Activated T-cell treated with anti-CD3 and anti-CD28 coated beads, Interleukin-2, amount 50 U/mL, for 24 hours (primary cell): ENCODE measurements at places on chromosomes 2 and 18.

GRCh38 chr2:25701801-25702200, 28.4 kb upstream of the DTNB start:
- H3K36me3 ChIP-seq = no peaks in the 10 kb centered on the region
- H3K27me3 ChIP-seq = no peaks in the 10 kb centered on the region
- peaks cover 4% of the 10 kb centered on the region for H3K4me1 ChIP-seq
- no peak overlapping the region for H3K4me3 ChIP-seq
- DNase-seq = no peak
- no peak overlapping the region for H3K27ac ChIP-seq

- peaks cover 42% of the 10 kb centered on the region for H3K27me3 ChIP-seq
- H3K4me1 ChIP-seq = peaks cover 13% of the 10 kb centered on the region
- H3K4me3 ChIP-seq = no peak overlapping the region
- no peak for DNase-seq
Measured at GRCh38 chr2:128732976-128733431, 414.3 kb upstream of the HS6ST1 start.

GRCh38 chr2:235669269-235669831, 175.5 kb downstream of the AGAP1 start:
- DNase-seq = peak; percentile 56
- H3K27me3 ChIP-seq = peaks cover 69% of the 10 kb centered on the region
- peak overlapping the region; percentile 23 for H3K4me3 ChIP-seq
- H3K4me1 ChIP-seq = peaks cover 7% of the 10 kb centered on the region
- H3K27ac ChIP-seq = no peak overlapping the region

GRCh38 chr2:12284037-12284436, 432.7 kb upstream of the TRIB2 start:
- no peaks in the 10 kb centered on the region for H3K36me3 ChIP-seq
- H3K4me3 ChIP-seq = no peak overlapping the region
- H3K4me1 ChIP-seq = peaks cover 31% of the 10 kb centered on the region
- H3K27me3 ChIP-seq = peaks cover 15% of the 10 kb centered on the region

- peaks cover 2% of the 10 kb centered on the region for H3K27me3 ChIP-seq
- DNase-seq = no peak
- H3K27ac ChIP-seq = no peak overlapping the region
- H3K36me3 ChIP-seq = no peaks in the 10 kb centered on the region
- H3K4me1 ChIP-seq = no peaks in the 10 kb centered on the region
Measured at GRCh38 chr2:222969491-222969890, 82.5 kb upstream of the KCNE4 start.

- H3K36me3 ChIP-seq = no peaks in the 10 kb centered on the region
- H3K4me1 ChIP-seq = no peaks in the 10 kb centered on the region
- H3K27me3 ChIP-seq = peaks cover 65% of the 10 kb centered on the region
- no peak overlapping the region for H3K4me3 ChIP-seq
- no peak for DNase-seq
Measured at GRCh38 chr2:222677981-222678380, 6.5 kb downstream of the MOGAT1 start.

DNA sequence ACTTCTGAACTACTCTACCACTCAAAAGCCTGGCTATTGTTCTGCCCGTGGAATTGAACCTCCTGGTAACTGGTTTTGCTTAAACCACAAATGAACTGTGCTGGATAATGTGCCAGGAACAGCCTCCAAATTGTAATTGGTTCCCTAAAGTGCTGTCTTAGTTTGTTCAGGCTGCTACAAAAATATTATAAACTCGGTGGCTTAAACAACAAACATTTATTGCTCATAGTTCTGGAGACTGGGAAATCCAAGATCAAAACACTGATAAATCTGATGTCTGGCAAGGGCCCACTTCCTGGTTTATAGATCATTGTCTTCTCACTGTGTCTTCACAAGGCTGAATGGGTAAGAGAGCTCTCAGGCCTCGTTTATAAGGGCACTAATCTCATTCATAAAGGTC, 149.2 kb upstream of the NCKAP5 start:
- H3K4me1 ChIP-seq = no peaks in the 10 kb centered on the region
- no peaks in the 10 kb centered on the region for H3K36me3 ChIP-seq
- peaks cover 4% of the 10 kb centered on the region for H3K27me3 ChIP-seq
- no peak overlapping the region for H3K27ac ChIP-seq

DNA sequence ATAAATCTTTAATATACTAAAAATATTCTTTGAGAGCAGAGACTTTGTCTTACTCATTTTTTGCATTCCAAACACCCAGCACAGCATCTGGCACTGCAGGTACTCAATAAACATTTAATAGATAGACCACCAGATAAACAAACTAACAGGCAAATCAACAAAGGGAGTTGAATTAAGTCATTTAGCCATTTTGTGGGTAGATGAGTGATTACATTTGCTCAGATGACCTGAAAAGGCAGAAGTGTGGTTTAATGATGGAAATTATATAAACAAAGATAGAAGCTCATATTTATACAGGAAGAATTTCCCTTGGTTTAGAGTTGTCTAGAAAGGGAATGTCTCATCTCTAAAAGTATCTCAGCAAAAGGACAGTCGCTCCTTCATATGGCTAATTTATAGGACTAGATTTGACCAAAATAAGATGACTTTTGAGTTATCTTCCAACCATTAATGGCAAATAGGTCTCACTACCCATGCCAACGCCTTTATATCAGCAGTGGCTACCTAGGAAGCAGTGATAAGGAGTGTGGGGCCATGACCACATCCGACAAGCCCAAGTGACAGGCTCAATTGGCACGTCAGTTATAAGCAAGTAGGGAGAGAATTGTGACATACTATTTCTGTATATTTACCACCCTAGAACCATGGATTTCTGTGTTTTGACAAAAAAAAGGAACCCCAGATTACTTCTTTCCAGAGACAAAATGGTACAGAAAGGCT, 173.5 kb downstream of the ATAD2B start:
- H3K4me1 ChIP-seq = peaks cover 11% of the 10 kb centered on the region
- H3K27ac ChIP-seq = no peak overlapping the region
- no peaks in the 10 kb centered on the region for H3K27me3 ChIP-seq
- no peak overlapping the region for H3K4me3 ChIP-seq
- H3K36me3 ChIP-seq = peaks cover 90% of the 10 kb centered on the region

DNA sequence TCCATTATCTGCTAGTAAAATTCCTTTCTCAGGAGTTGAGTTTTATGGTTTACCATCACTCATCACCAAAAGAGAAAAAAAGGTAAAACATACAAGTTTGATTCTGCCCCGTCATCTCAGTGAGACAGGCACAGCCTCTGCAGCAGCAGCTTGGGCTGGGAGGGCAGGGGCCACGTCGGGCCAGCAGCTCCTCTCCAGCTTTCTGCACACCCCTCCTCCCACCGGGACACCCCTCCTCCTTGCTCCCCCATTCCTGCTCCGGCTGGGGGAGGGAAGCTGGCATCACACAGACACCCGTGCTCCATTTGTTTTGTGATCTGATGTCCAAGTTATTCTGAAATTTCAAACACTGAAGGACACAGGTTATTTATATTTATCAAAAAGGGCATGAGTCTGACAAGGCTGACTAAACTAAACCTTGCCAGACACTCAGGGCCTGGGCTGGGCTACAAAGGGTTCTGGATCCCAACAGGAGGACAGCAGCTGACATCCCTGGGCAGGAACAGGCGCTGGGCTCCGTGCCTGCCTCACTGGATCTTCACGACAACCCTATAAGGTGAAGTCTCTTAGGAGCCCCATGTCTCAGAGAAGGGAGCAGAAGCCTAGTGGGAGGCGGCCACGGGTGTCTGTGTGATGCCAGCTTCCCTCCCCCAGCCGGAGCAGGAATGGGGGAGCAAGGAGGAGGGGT, 71.4 kb downstream of the HDAC4 start:
- no peak overlapping the region for H3K4me3 ChIP-seq
- H3K36me3 ChIP-seq = peaks cover 5% of the 10 kb centered on the region
- no peak for DNase-seq
- H3K4me1 ChIP-seq = peaks cover 56% of the 10 kb centered on the region
- no peaks in the 10 kb centered on the region for H3K27me3 ChIP-seq

DNA sequence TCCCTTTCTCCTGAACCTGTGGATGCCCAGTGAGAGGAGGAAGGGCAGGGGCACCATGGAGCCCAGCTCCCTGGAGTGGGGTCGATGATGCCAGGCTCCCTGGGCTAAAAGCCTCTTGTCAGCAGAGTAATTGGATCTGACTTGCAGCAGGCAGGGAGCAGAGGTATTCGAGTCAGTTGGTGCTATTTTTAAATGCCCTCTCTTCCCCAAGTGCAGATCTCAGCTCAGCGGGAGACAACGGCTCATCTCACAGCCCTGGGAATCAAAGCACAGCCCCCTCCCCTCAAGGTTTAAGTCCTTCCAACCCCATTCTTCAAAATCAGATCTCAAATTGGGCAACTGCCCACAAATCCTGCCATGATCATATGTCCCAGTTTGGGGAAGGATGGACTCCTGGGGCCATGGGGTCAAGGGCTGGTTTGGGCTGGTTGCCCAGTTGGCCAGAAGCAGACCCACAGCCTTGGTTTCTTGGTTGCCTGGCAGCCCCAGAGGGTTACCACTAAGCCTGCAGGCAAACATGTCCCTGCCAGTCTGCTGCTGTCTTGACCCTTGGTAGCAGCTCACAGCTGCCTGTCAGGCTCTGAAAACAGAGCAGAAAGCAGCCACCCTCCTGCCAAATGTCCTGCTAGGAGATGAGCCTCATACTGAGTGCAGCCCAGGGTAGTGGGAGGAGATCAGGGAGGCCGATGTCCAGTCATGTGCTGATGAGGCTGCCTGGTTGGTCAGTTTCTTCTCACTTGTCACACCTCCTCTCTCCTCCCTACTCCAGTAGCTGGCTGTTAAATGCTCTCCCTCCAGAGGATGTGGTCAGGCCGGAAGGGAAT, 244.9 kb downstream of the LOXHD1 start:
- H3K27ac ChIP-seq = no peak overlapping the region
- H3K4me3 ChIP-seq = no peak overlapping the region
- no peaks in the 10 kb centered on the region for H3K27me3 ChIP-seq
- H3K36me3 ChIP-seq = no peaks in the 10 kb centered on the region

GRCh38 chr2:155404433-155405002, 706.0 kb downstream of the KCNJ3 start:
- H3K27me3 ChIP-seq = no peaks in the 10 kb centered on the region
- H3K36me3 ChIP-seq = no peaks in the 10 kb centered on the region
- no peaks in the 10 kb centered on the region for H3K4me1 ChIP-seq
- H3K27ac ChIP-seq = no peak overlapping the region
- H3K4me3 ChIP-seq = no peak overlapping the region

- H3K27ac ChIP-seq = no peak overlapping the region
- H3K27me3 ChIP-seq = no peaks in the 10 kb centered on the region
- no peak for DNase-seq
- H3K36me3 ChIP-seq = no peaks in the 10 kb centered on the region
- H3K4me1 ChIP-seq = no peaks in the 10 kb centered on the region
Measured at GRCh38 chr18:39752351-39752750, 2186.8 kb upstream of the CELF4 start.

DNA sequence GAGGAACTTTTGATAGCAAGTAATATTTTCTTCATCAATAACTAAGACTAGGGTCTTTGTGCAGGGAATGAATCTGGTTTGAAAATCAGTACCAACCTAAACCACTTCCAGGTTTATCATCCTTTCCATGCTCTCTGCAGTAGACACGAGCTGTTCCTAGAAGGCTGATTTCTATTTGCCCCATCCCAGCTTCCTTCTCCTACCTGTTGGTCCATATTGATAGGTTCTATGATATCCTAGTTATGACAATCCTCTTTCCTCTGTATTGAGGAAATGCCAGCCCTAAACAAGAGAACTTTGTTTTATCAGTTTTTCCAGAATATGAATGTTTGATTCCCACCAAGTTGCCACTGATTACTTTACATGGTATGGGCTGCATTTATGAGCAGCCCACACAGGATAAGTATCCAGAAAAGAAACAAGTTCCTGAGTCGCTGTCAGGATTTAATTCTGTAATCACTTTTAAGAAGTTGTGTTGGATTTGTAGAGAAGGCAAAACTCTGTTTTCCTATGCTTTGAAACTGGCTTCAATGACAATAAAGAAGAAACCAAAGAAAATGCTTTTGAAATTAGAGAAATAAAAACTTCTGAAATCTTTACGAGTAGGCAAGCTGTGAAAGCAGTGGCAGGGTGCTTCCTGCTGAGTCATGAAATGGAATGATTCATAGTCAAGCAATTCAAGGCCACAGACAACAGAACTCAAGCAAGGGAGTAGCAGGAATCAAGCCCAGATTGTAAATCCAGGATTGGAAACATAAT, 37.3 kb upstream of the TANK start:
- peak overlapping the region; percentile 41 for H3K4me3 ChIP-seq
- H3K27me3 ChIP-seq = no peaks in the 10 kb centered on the region
- H3K36me3 ChIP-seq = no peaks in the 10 kb centered on the region
- peaks cover 29% of the 10 kb centered on the region for H3K4me1 ChIP-seq
- no peak for DNase-seq

GRCh38 chr2:103734911-103735310, 973.1 kb downstream of the TMEM182 start:
- H3K27ac ChIP-seq = no peak overlapping the region
- DNase-seq = no peak
- H3K4me1 ChIP-seq = no peaks in the 10 kb centered on the region
- no peaks in the 10 kb centered on the region for H3K36me3 ChIP-seq
- H3K27me3 ChIP-seq = no peaks in the 10 kb centered on the region

- H3K27me3 ChIP-seq = peaks cover 13% of the 10 kb centered on the region
- no peak overlapping the region for H3K4me3 ChIP-seq
Measured at GRCh38 chr2:234931371-234931770, 20.4 kb upstream of the SH3BP4 start.

DNA sequence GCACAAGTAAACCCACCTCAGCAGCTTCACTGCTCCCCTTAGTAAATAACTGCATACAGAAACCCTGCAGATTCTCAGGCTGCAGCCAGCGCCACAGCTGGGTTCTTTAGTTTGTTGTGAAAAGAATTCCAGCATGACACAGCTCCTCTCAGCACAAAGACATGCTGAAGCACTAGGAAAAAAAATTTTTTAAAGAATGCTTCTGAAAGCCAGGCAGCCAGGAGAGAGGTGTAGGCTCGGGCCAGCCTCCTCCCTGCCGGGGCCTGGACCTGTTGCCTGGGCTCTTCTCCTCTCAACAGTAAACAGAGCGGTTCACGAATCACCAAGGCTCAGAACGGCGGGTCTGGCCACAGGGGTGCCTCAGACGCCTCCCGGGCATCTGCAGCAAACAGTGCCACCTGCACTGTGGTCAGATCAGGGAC, 95.7 kb upstream of the POU3F3 start:
- no peak for DNase-seq
- H3K27ac ChIP-seq = no peak overlapping the region
- no peaks in the 10 kb centered on the region for H3K4me1 ChIP-seq
- peaks cover 11% of the 10 kb centered on the region for H3K27me3 ChIP-seq

DNA sequence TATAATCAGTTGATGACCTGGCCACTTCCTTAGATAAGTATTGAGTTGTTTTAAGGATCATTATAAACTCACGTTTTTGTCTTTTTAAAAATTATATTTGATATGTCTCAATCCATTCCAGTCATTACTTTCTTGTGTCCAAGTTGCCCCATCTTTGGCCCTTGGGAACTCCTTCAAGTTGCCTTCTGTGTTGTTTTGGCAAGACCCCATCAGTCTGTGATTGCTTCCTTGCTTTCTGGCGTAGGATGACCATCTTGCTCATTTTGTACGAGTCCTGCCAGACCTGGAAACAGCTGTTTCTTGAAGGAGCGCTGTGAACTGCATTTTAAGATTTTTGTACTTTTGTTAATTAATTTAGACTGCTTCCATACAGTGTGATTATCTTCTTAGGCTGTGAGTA, 68.9 kb upstream of the ITM2C start:
- H3K36me3 ChIP-seq = peaks cover 28% of the 10 kb centered on the region
- peaks cover 40% of the 10 kb centered on the region for H3K4me1 ChIP-seq
- no peaks in the 10 kb centered on the region for H3K27me3 ChIP-seq
- DNase-seq = no peak
- H3K4me3 ChIP-seq = peak overlapping the region; percentile 6

- no peak overlapping the region for H3K4me3 ChIP-seq
- H3K36me3 ChIP-seq = no peaks in the 10 kb centered on the region
- H3K27me3 ChIP-seq = no peaks in the 10 kb centered on the region
- no peak for DNase-seq
- H3K4me1 ChIP-seq = no peaks in the 10 kb centered on the region
Measured at GRCh38 chr2:120985174-120985996, 249.7 kb downstream of the GLI2 start.
